ENCODE measurements at places on chromosomes 16 and 17.

GRCh38 chr17:76869496-76870376, 1.5 kb downstream of the MGAT5B start:
- DNase-seq = no peak

DNA sequence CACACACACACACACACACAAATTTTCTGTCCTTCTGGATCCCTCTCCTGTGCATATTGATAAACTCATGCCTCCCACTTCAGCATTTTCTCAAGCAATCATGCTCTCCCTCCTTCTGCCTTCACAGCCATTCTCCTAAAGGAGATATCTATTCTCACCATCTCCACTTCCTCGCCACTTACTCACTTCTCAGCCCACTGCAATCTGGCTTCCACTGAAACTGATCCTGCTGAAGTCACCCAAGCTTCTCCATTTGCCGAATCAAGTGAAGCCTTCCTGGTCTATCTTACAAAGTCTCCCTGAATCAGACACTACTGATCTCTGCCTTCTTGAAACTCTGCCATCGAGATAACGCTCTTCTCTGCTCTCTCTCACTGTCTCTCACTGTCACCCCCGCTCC, 54.0 kb upstream of the GNAO1 start:
- DNase-seq = no peak

DNA sequence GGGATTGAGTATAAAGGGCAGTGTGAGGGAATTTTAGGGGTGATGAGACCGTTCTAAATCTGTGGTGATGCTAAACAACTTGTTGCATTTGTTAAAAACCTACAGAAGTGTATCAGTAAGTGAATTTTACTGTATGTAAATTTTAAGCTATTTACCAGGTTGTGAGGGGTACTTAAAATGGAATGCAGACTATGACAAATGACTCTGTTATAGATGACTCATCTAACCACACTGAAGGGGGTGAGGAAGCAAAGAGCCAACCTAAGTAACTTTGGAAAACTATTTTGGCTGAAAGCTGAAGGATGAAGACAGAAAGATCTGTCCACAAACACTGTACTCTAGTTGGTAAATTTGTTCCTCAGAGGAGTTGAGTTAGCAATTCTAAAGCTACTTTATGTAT, 5.3 kb upstream of the MKS1 start:
- peak; percentile 81 for DNase-seq

GRCh38 chr16:263182-263774, 12.5 kb downstream of the RGS11 start:
- DNase-seq = no peak
